T-helper 9 cell (primary cell): ENCODE measurements at places on chromosomes 6 and 20.

- DNase-seq: no peak
Measured at GRCh38 chr6:129510950-129511349, 199.0 kb downstream of the ARHGAP18 start.

DNA sequence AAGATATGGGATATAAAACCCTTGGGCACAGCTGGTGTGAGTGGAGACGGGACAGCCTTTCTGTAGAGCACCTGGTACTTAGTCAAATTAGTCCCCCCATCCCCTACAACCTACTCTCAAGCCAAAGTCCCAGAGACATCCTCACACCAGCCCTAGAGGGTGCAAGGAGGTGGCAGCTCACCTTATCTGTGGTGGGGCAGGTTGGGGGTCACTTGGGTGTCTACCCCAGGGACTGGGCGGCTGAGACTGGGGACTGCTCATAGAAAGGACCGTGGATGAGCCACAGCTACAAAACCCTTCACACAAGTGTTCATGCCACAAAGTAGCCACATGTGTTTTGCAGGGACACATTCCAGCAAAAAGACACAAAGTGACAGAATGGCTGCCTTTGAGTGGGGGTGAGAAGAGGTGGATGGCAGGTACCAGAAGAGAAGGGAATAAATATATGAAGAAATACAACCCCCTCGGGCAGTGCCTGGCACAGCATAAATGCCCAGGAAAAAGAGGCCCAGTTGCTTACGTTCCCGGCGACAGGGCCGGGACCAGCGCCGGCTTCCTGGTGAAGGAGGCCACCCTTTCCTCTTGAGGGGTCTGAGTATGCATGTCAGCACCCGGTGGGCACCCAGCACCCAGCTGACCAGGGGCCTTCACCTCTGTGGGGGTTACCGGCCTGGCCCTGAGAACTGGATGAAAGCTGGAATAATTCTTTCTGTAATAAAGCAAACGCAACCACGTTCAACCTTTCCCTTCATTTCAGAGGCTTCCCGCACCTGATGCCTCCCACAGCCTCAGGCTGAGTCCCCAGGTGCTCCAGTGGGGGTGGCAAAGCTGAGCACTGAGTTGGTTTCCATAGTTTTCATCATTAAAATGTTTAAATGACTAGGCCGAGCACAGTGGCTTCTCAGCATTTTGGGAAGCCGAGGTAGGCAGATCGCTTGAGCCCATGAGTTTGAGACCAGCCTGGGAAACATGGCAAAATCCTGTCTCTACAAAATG, 14.4 kb upstream of the CEBPB start:
- no peak for DNase-seq

DNA sequence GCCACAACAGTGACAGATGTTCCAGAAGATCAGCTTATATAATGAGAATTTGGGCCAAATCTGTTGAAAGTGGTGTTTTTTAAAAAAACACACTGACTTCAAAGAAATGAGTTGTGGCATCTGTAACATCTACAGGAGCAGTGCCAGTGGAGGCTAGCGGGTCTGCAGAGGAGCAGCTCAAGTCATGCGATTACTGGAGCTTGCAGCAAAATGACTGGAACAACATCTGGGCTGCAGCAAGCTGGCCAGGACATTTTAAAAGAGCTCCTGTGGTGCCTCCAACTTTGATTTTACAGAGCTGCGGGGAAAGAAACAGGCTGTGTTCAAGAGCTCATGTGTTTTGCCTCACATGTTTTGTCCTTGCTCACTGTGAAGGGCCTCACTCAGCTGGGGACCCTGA, 57.2 kb downstream of the TBX18 start:
- DNase-seq: no peak

DNA sequence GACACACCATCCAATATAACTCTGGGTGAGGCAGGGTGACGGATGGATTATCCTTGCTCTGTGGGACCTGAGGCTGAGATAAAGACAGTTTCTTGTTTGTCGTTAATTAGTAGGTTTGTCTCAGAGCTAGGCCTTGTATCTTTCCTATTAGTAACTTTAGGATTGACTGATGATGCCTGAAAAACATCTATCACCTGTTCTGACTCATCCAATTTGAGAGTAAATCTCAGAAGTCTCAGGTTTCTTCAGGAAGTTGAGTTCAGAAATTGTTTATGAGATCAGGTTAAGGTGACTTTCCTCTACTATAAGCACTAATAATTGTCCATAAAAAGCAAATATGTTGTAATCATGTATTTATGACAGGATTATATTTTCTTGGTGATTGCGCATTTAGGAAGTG, 129.5 kb upstream of the SUPT3H start:
- DNase-seq: no peak

DNA sequence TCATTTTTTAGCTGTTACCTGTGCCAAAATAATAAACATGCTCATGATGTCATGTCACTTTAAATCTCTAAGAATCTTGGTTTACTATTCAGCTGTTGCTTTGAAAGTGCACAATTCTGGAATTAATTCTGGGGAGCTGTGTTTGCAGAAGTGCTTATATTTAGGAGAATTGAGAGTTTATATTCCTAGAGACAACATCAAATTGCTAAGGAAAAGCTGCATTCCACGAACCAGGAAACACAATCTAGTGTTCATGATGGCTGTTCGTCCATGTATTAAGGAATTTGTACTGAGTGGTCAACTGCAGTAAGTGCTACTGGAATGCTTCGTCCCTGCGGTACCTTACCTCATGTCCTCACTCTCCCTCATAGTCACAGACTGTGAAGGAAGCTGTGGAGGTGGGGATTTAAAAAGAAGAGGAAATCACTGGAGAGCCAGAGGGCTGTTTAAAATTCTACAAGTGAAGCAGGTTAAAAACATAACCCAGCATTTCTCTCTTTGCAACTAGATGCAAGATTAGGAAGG, 161.0 kb downstream of the TRMT11 start:
- DNase-seq: no peak

GRCh38 chr6:159801935-159802334, 1.9 kb downstream of the PNLDC1 start:
- no peak for DNase-seq

DNA sequence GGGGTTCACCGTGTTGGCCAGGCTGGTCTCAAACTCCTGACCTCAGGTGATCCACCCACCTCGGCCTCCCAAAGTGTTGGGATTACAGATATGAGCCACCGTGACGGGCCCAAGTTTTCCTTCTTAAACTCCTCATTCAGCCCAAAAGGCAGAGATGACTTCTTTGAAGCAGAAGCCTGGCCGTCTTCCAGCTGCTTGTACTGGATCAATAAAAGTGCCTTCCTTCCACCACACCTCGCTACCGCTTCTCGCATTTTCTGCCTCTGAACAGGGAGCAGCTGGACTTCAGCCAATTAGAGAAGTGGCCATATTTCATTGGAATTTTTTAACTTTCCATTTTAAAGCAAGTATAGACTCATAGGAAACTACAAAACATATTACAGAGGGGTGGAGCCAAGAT, 241.1 kb downstream of the PREX1 start:
- DNase-seq: no peak

DNA sequence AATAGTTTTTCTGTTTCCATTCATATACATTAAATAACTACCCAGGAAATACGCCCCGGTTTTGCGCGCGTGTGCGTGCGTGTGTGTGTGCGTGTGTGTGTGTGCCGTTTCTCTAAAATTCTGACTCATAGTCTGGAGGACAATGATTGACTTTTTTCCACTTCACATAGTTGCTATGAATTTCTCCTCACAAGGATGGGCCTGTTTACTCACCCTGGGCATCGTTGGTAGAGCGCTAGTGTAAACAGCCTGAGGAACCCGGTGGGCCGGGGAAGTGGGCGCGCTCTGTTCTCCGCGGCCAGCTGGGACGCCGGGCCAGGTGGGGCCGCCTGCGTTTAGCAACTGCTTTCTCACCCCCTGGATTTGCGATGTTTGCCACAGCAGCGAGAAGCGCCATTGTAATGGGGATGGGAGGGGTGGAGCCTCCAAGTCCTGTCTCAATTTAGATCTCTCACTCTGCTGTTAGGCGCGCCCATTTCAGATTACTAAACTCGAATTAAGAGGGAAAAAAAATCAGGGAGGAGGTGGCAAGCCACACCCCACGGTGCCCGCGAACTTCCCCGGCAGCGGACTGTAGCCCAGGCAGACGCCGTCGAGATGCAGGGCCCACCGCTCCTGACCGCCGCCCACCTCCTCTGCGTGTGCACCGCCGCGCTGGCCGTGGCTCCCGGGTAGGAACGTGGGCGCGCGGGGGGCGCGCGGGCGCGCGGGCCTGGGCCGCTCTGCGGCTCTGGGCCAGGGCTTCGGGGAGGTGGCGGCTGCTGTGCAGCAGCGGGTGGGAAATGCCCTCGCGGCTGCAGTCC, at the start of gene CD109:
CD109 (plus strand) TSS at position 585 of the 803 bp plus-strand sequence; CDS start at position 598, 13 bp downstream.
- DNase-seq: no peak

DNA sequence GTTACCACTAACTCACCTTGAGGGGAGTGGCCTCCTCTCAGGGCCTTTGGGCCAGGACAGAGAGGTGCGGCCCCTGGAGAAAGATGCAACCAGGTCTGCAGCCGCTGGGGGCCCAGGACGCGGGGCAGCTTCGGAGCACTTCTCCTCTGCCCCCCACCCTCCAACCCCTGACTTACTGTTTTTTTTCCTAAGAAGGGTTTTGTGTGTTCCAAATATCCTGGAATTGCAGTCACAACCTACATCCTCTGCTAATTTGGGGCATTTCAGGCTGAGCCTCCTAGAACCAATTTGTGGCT, 1.7 kb downstream of the LINC00237 start:
- no peak for DNase-seq

DNA sequence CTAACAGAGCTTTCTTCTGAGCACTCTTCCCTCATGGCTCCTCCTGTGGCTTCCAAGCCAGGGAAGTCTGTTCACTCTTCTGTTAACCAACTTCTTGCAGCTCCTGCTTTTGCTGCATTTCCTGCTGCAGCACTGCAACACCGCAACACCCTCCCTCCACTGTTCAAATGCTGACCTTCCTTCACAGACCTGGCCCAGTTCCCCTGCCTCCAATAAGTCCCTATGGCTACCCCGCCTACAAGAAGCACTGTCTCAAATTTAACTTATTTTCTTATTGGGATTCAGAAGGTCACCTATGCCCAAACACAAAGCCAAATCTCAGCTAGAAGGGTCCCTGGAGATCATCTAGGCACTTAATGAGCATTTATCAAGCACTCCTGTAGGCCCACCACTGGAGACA, 44.6 kb downstream of the ELMO2 start:
- no peak for DNase-seq

- no peak for DNase-seq
Measured at GRCh38 chr6:124758663-124759062, 203.6 kb upstream of the RNF217 start.

GRCh38 chr6:83071023-83071422, 3.6 kb downstream of the DOP1A start:
- DNase-seq: no peak

DNA sequence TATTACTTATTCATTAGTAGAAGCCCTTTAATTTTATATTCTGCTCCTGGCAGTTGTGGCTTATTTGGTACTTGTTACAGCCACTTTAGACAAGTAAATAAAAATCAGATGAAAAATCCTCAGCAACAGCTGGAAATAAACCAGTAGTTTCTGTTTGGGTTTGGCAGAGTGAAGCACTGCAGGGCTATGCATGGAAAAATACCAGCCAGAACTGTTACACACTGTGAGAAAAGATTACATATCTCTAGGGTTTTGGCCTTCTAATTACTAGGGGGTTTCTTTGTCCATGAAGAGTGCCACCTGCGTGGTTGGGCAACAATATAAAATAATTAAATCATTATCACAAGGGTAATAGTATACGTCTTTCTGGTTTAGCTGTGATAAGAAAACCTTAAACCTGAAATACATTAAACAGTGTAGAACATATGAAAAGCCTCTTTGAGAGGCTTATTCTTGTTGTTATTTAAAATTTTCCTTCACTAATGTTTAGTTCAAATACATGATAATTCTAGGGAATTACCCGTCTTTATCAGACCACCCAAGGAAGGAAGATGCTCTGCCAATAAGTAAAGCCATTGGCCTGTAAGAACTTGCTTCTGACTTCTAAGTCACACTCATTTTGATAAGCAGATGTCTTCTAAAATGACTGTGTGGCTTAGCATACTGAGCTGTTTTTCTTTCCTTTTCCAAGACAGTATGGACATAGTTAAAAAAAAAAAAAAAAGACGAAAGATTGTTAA, 320.0 kb upstream of the FLRT3 start:
- DNase-seq: no peak

DNA sequence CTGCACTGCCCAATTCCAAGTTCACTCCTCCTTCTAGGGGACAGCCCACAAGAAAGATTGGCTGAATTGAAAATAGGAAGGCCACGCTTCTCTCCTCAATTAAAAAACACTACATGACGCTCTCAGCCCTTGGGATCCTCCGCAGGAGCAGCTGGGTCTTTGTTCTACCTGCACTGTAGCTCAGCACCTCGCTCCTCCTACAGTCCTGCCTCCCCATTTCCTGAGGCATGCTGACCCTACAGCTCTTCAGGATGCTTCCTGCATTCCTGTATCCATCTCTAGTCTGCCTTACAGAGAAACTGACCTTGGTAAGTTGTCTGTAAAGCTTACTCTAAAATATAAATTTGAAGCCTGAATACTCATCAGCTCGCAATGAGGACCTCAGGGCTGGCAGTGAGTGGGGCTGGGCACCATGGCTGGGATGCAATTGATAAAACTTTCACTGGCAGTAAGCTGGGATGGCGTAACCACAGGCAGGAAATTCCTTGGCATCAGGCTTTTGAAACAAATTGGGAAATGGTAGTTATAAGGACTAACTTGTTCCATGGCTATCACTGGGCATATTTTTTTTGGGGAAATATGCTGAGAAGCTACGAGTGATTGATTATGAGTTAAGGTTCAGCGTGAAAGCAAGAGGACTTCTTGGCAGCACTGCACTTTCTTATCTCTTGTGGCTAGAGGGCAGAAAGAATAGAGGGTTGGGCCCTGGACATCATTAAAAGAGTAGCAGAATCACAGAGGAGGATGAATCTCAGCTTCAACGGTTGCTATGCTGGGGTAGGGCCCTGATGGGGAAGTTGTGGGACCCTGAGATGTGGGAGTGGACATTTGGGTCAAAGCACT, 11.7 kb upstream of the SIRPB1 start:
- DNase-seq: no peak

- DNase-seq: no peak
Measured at GRCh38 chr6:111011360-111012142, 29.7 kb downstream of the RPF2 start.

- DNase-seq: no peak
Measured at GRCh38 chr6:16168858-16169257, 40.0 kb downstream of the MYLIP start.

DNA sequence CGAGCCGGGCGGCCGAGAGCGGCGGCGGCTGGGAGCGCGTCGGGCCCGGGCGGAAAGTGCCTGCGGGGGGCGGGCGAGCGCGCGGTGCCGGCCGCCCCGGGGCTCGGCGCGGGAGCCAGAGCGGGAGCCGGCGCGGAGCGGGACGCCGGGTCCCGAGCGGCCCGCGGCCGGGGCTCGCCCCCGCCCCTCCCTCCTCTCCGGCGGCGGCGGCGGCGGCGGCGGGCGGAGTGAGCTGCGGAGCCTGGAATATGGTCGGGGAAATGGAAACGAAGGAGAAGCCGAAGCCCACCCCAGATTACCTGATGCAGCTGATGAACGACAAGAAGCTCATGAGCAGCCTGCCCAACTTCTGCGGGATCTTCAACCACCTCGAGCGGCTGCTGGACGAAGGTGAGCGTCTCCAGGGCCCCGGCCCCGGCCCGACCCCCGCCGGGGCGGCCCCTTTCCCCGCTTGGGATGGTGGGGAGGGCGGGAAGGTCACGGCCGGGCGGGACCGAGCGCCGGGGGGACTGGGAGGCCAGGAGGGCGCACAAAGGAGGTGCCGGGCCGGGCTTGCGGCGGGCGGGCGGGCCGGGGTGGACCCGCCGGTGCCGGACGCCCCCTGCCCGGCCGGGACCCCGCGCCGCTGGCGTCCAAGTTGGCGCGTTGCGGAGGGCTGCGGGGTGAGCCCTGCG, 565 bp downstream of the QKI start:
- peak; percentile 23 for DNase-seq

- DNase-seq: no peak
Measured at GRCh38 chr6:3277251-3277650, 18.5 kb downstream of the PSMG4 start.
